ENCODE measurements at places on chromosomes 2 and 18.
A peak's percentile ranks its signal among the peaks of the same experiment; 100 is the strongest.

GRCh38 chr2:158782616-158783015, 12.5 kb upstream of the DAPL1 start:
- DNase-seq = no peak

DNA sequence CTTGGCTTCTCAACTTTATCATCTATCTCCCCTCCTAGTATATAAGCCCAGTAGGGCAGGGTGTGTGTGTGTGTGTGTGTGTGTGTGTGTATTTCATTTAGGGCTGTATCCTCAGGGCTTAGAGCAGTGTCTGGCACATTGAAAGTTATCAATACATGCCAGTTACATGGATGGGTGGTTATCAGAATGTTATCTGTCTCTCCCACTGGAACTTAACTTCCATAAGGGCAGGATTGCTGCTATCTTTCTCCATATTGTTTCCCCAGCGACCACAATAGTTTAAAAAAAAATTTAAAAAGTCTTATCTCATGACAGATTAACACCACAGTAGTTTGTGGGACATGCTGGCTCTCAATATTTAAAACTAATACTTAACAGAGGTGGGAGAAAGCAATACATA, 488.9 kb downstream of the PLCL1 start:
- DNase-seq = no peak

- peak; percentile 42 for DNase-seq
These were observed 294.1 kb downstream of the ALK start for GRCh38 chr2:29627279-29627711.

DNA sequence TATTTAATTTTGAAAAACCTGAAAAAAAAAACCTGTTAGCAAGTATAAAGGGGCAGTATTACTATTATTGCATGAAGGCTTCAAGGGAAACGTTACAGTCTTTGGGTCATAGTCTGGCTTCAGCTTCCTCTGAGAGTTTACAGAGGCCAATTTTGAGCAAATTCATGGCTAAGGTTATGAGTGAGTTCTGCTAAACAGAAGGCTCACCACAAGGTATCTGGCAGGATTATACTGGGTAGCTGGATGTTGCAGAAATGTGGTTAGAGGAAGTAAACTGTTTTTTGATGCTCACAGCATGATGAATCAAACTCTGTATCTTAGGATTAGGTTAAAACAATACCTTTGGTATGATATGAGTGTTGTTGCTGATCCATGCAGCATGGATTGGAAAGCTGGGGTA, 9.3 kb downstream of the MRPL19 start:
- no peak for DNase-seq

- DNase-seq = peak; percentile 14
These were observed 84.0 kb downstream of the EVA1A start for GRCh38 chr2:75476761-75477160.

GRCh38 chr2:106857882-106858478, 28.0 kb downstream of the ST6GAL2 start:
- DNase-seq = no peak

DNA sequence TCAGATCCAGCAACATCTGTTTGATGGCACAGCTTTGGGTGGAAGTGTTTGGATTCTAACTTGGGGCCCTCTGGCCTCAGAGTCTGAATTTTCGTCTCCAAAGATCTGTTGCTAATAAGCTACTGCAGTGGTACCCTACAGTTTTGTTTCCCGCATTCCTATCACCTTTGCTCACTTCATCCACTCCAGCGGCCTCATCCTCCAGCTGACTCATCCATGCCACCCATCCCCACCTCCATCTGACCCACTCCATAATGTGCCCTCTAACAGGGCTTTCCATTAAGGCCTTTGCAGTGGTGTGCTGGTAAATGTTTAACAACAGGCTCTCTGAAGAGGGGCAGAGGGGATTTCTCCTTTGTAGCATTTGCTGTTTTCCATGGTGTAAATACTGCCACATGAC, 225.5 kb downstream of the TGIF1 start:
- DNase-seq = peak; percentile 14

- DNase-seq = no peak
These were observed 23.7 kb downstream of the CUL3 start for GRCh38 chr2:224561234-224562005.

- DNase-seq = no peak
These were observed 468.7 kb downstream of the PID1 start for GRCh38 chr2:228802181-228803071.

DNA sequence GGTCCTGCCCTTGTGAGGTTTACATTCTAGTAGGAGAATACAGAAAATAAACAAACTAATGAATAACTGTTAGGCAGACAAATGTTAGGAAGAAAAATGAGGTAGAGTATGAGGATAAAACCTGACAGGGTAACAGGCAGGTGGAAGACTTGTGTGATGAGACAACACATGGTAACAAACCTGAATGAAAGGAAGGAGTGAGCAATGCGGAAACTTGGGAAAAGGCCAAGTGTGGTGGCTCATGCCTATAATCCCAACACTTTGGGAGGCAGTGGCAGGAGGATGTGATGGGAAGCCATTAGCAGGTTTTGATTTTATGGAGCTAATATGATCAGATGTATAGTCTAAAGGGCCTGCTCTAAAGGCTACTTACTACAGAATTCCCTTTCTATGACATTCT, 74.2 kb downstream of the INO80D start:
- DNase-seq = no peak

- DNase-seq = no peak
These were observed 585 bp upstream of the MOB1A start for GRCh38 chr2:74179063-74179865.

GRCh38 chr2:31216734-31217133, 581 bp downstream of the CAPN14 start:
- no peak for DNase-seq

- DNase-seq = no peak
These were observed 1.4 kb upstream of the HPCAL1 start for GRCh38 chr2:10300997-10301940.

- no peak for DNase-seq
These were observed 185.0 kb downstream of the LTBP1 start for GRCh38 chr2:33131749-33132148.

DNA sequence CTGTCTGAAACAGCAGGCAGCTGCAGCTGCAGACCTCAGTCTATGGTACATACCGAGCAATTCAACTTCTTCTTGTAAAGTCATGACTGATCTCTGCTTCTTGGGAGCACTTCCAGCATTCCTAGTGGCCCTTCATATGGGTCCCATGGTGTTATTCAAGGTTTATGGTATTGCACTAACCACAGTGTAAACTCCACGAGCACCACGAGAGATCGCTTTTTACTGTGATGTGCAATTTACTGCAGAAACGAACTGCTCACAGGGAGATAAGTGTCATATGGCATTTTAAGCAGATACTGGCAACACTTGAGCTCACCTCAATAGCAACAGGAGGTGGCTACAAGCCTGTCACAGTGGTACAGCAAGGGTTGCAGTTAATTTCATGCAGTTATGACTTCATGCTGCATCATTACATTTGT, 38.6 kb upstream of the SH3BP4 start:
- no peak for DNase-seq

DNA sequence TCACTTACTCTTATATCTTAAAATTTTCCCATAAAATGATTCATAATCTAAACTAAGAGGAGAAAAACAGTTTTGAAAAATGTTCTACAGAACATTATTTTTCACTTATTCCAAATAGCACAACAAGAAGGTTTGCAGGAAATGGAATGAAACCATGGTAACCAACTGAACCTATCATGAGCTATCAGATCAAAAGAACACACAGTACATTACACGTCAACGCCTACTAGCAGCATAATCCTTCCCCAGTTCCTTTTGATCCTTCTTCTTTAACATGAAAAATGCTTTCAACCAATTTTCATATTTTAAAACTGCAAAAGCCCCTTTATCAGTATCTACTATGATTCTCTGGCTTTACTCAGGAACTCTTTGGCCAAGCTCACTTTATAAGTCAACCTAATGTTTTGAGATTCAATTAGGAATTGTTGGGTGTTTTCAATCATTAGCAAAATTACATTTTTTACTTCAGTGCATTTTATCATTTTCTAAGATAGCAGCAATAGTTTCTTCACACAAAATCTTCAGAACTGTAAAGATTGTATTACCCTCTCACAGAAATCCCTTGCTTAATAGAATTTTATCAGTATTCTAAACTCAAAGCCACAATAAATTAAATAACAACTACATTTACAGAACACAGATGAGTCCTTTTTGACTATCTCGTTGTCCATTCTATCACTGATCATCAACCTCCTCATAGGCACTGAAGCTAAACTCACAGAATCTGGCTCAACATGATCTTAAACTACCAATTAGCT, 102.5 kb downstream of the CHN1 start:
- DNase-seq = no peak

DNA sequence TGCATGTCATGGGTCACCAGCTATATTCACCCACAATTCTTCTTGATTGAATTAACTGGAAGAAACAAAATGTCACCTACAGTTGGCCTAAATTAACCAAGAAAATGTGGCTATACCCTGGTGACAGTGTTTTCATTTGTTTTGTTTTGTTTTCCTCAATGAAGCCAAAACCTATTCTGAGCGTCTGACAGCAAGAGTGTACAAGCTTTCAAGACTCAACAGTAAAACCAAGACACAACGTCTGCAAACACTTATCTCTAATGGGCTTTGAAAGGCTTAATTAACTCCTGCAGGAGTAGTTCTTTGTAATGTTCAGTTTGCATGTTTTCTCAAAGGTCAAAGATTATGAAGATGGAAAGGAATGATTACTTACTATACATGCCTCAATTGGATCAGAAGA, 827.6 kb upstream of the KLHL29 start:
- no peak for DNase-seq

DNA sequence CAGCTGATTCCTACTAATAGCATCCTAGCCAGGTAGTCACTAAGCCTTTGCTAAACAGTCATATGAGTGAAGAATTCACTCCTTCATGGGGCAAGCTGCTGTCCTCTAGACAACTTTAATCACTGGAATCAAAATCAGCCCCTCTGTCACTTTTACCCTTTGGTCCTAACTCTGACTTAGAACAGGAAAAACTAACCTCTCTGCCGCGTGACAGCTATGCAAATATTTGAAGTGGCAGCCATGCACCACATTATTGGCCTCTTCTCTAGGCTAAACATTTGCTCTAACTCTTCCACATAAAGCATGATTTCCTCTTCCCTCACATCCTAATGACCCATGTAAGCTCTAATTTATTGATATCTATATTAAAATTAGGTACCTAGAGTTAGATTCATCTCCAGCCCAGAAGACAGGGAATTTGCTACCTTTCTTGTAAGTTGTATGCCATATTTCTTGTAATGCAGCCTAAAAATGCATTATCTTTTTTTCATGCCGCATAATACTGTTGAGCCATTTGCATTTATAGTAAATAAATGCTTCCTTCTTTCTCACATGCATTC, 12.8 kb upstream of the ONECUT2 start:
- no peak for DNase-seq

DNA sequence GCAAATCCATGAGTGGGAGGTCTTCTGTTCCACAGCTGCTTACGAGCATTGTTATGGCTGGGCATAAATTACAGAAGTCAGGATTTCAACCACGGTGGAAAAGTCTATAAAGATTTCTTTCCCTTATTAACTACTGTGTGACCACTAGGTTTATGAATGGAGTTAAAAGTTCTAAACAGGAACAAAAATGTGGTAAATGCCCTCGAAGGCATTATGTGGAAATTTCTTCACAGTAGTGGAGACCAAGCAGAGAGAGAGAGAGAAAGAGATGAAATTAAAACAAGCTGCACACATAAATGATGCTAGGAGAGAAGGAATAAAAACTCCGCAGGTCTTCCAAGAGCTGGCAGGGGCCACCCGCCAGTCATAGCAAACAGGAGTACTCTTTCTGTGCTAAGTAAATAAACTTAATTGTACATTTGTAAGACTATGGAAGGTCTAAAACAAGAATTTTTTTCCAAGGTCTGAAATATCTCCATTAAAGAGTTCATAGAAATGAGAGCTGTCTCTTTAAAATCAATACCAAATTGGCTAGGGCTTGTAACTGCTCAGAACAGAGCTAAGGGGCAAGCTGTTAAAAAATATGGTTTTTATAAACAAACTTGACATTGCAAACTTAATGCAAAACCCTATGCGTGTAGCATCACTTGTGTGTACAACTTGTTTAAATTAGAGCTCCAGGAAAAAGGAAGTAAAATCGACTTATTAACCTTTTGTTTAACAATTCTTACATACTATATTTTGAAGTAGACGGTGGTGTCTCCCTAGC, 438.2 kb downstream of the MEIS1 start:
- DNase-seq = peak; percentile 64

DNA sequence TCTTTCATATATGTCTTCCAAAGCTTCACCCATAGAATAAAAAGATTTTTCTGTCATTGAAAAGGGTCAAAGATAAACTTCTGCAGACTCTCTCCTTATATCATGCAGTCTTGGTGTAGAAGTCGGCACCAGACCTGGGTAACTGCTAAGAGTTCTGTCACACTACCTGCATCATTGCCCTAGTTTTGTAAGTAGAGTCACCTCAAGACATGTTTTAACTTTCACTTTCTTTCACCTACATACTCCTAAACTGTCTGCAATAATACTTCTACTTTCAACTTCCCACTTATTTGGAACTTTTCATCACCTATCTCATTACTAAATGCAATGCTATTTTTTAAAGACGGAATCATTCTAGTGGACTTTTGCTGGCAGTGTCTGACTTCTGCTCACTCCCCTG, 475.6 kb upstream of the VRK2 start:
- DNase-seq = no peak

DNA sequence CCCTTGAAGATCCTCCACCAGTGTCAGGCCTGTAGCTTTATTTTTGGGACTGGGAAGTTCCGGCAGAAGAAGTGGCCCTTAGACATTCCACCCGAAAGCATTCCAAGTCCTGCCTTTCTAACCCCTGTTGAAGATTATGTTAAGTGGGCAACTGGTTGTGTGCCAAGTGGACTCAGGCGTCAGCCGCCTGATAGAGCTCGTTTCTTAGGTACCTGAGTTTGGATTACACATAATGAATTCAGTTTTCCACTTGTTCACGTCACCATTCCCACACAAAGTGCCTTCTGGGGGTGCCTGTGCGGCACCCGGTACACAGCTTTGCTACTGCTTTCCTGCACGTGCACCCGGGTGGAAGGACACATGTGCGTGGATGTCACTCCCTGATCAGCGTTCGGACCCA, 156.5 kb downstream of the PTGR3 start:
- DNase-seq = no peak

- DNase-seq = peak; percentile 32
These were observed 3.8 kb downstream of the SEC11C start for GRCh38 chr18:59143441-59143840.

DNA sequence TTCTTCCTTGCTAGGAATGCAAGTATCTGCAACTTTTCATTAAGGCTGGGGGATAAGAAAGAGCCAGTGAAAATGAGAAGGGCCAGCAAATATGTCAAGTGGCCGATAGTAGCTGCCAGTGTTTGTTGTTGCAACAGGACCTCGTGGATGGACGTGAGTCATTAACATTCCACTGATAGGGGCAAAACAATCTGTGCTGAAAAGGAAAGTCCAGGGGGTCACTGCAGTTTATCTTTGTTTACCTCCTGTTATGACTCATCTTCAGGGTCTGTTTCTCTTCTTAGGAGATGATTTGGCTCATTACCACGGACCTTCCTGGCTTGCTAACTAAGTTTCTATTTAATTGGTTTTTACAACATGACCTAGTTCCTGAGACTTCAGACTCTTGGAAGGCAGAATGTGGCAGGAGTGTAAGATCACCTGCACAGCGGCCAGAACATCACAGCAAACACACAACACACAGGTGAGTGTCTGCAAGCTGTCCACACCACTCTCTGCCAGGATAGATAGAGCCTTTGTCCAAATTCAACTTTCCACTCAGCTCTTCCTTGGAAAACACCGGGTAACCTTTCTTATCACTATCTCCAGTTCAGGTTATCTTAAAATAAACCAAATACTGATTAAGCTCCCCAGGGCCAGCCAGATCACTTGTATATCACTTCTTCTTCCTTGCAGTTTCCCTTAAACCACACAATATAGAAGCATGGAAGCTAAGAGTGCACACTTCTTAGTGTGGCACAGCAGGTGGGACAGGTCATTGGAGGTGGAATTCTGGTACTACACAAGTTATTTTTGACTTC, 157.5 kb upstream of the LMAN1 start:
- DNase-seq = peak; percentile 76
